ENCODE measurements at places on chromosomes 11 and 22.
A peak's percentile ranks its signal among the peaks of the same experiment; 100 is the strongest.

DNA sequence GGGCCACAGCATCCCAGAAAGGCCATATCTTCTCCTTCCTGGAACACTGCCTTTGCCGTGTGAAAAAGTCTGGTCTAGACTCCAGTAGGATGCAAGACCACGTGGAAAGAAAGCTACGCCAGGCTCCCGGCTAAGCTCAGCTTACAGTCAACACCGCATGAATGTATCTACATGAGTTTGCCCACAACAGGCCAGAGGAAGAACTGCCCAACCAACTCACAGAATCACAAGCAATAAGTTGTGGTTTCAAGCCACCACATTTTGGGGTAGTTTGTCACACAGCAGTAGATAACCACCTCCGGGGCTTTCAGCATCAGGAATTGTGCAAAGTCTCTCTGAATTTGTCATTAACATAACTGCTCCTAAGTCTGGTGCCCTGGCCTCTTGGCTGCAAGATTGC lies 27.3 kb downstream of the HSPA8 start:
- DNase-seq = no peak

- no peak for DNase-seq
Observed at GRCh38 chr22:26527167-26527566, 14.9 kb upstream of the TFIP11 start.

GRCh38 chr22:20084547-20085413 lies 4.7 kb downstream of the DGCR8 start:
- no peak for DNase-seq

GRCh38 chr11:120327311-120327710 lies 2.2 kb downstream of the TLCD5 start:
- no peak for DNase-seq

DNA sequence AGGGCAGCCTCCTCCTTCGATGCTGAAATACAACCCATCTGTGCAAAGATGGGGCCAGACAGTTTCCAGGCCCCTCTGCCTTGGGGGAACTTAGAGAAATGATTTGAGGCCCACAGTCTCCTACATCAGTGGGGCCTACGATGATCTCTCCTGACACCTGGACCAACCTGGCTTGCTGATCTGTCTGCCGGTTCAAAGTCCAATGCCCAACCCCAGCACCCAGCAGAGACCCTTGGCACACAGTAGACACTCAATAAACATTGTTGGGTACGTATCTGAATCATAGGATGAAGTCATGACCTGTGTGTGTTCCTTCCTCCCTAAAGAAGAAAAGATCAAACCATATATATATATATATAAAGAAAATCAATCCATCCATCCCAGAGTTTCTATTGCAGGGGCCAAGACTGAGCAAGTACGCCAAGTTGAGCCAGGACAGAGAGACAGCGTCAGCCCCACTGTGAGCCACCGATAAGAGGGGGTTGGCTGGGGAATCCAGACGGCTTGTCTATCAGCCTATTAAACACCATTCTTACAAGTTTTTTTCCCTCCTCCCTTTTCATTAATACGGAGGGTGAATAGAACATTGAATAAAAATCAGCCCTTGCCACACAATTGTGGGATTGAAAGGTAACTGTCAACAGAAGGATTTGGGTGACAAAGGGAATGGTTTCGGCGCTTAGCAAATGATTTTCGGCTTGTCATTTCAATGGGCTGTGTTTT lies 244.1 kb downstream of the MN1 start:
- DNase-seq = no peak

- DNase-seq = no peak
Observed at GRCh38 chr22:46851941-46852340, 89.5 kb downstream of the TBC1D22A start.

DNA sequence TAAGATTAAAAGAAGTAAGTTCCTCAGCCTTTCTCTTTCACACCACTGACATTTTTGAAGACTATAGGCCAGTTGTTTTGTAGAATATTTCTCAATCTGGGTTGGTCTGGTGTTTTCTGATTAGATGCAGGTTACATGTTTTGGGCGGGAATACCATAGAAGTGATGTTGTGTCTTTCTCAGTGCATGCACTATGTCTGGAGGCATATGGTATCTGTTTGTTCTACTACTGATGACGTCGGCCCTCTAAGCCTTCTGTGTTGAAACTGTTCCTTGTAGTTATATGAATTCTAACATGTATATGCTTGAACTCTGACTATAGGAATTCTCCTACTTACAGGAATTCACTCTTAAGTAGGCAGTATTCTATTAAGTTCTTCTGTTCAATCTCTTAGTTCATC lies 21.6 kb downstream of the ZFTA start:
- no peak for DNase-seq

GRCh38 chr11:11519184-11519583 lies 102.6 kb downstream of the GALNT18 start:
- DNase-seq = no peak

- no peak for DNase-seq
Observed at GRCh38 chr11:47010179-47010578, 73.6 kb downstream of the CSTPP1 start.

- no peak for DNase-seq
Observed at GRCh38 chr22:37262346-37262745, 18.3 kb upstream of the RAC2 start.

DNA sequence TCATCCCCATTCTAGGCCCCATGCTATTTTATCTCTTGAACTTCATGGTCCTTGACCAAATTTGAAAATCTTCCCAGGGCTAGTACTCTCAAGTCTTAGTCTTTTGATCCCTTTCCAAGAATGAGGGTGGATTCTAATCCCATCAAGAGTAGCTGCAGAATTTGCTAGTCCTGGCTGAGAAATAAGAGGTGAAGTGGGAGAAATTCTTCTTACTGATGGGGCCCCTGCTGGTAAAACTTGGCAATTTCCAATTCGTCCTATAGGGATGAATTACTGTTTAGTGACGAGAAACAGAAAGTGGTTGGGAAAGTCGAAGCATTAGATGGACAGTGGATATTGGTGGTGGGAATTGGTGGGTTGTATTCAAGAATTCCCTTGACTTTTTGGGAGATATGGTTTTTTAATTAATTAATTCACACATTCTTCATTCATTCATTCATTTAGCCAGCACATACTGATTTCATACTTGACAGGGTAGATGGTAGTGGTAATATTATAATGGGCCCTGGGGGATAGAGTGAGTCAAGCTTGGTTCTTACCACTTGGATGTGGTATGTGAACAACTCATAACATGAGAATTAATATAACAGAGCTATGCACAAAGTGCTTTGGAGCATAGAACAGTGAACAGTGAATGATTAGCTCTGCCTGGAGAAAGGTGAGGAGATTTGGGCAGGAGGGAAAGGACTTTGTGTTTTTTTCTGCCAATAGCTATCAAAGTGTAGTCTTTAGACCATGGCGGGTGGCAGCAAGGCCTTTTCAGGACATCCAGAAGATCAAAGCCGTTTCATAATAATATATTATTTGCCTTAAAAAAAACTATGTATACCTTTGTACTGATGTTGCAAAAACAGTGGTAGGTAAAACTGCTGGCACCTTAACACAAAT lies 103.8 kb downstream of the STIM1 start:
- no peak for DNase-seq

GRCh38 chr22:43501878-43502277 lies 90.1 kb downstream of the MPPED1 start:
- DNase-seq = no peak

DNA sequence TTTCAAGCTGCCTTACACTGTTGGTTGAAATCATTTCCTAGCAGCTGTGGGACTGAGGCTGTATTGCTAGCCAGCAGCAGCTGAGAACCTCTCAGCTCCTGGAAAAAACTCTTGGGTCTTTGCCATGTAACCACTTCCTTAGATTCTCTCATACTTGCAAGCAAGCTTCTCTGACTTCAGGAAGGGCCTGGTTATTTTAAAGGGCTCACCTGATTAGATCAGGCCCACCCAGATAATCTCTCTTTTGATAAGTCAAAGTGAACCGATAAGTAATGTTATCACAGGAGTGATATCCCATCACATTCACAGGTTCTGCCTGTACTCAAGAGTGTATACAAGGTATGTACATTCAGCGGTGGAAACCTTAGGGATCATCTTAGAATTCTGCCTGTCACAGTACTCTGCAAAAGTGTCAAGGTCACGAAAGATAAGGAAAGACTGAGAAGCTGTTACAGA lies 7.4 kb upstream of the CLPB start:
- DNase-seq = no peak

GRCh38 chr11:101510591-101510990 lies 73.2 kb downstream of the TRPC6 start:
- no peak for DNase-seq

DNA sequence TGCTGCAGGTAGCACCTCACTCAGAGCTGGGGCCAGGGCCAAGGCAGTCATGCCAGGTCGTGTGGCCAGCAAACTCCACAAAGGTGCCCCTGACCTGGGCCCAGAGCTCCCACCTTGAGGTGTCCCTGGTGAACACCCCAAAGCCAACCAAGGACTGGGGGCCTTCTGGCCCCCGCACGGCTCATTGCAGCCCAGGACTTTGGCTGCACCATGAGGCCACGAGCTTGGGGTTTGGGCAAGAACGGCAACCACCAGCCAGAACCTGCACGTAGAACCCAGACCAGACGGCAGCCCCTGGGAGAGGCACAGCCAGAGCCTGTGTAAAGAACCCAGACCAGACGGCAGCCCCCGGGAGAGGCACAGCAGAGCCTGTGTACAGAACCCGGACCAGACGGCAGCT lies 7.8 kb downstream of the LRRC56 start:
- no peak for DNase-seq

- DNase-seq = no peak
Observed at GRCh38 chr11:18171377-18172000, 1.1 kb upstream of the MRGPRX4 start.

- DNase-seq = no peak
Observed at GRCh38 chr22:50548040-50548920, 2.6 kb downstream of the KLHDC7B start.

- no peak for DNase-seq
Observed at GRCh38 chr22:25496396-25497064, 67.9 kb upstream of the GRK3 start.

GRCh38 chr11:18575361-18575760 lies 13.2 kb downstream of the UEVLD start:
- no peak for DNase-seq

- DNase-seq = no peak
Observed at GRCh38 chr11:131235328-131236298, 134.8 kb upstream of the NTM start.

DNA sequence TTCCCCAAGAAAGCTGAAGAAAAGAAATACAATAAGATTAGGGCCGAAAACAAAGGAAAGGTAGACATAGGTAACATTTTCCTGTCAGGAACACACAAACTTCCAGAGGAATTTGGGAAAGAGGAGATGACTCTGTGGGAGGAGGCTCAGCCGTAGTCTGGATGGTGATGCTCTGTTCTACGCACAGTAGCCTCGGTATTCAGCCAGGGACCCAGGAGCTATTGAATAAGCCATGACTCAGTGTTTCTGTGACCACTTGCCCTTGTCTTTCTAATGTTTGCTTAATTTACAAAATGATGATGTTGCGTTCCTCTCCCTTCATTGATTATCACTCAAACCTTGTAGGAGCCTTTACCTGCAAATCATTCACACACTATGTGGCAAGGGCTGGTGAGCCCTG lies 745.0 kb downstream of the NTM start:
- DNase-seq = no peak

GRCh38 chr11:8814209-8814922 lies 96.6 kb upstream of the AKIP1 start:
- DNase-seq = no peak

DNA sequence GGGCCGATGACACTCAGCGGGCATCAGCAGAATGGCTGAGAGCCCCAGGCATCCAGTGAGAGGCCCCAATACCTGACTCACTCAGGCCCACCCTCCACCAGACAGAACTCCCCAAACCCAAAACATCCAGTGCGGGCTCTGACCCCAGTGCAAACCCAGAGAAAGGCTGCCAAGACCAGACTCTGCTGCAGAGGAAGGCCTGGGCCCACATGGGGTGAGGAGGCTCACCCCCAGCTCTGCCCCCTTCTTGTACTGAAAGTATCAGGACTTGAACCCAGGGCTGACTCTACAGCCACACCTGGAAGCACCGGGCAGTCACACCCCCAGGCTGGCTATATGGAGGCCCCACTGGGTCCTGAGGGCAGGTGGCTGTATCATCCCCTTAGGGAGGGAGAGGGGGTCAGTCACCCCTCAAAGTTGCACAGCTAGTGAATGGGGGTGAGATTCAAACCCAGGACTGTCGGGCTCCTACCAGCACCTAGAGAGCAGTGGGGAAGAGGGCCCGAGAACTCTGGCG lies 49.3 kb downstream of the IGLL1 start:
- no peak for DNase-seq

GRCh38 chr11:130947481-130947880 lies 31.2 kb upstream of the SNX19 start:
- peak; percentile 4 for DNase-seq

GRCh38 chr11:59660621-59661020 lies 8.2 kb downstream of the PATL1 start:
- DNase-seq = no peak

Data from NCI-H1105 treated with DMSO at 0.1 percent for 48 hours (cell line).